ENCODE measurements at places on chromosomes 1 and 21.
A peak's percentile ranks its signal among the peaks of the same experiment; 100 is the strongest.

GRCh38 chr1:43931711-43932660 is 1.6 kb upstream of the ARTN start:
- H3K27me3 ChIP-seq: no peaks in the 10 kb centered on the region
- no peaks in the 10 kb centered on the region for H3K36me3 ChIP-seq
- no peak overlapping the region for H3K27ac ChIP-seq
- no peaks in the 10 kb centered on the region for H3K4me1 ChIP-seq
- no peak overlapping the region for H3K4me3 ChIP-seq

GRCh38 chr1:219298571-219299148 is 125.0 kb downstream of the LYPLAL1 start:
- no peaks in the 10 kb centered on the region for H3K27me3 ChIP-seq
- no peaks in the 10 kb centered on the region for H3K4me1 ChIP-seq
- H3K36me3 ChIP-seq: no peaks in the 10 kb centered on the region
- H3K4me3 ChIP-seq: no peak overlapping the region

GRCh38 chr1:29437946-29438345 is 201.6 kb downstream of the PTPRU start:
- no peak overlapping the region for H3K27ac ChIP-seq
- H3K4me1 ChIP-seq: no peaks in the 10 kb centered on the region
- no peaks in the 10 kb centered on the region for H3K36me3 ChIP-seq
- H3K27me3 ChIP-seq: no peaks in the 10 kb centered on the region
- no peak overlapping the region for H3K4me3 ChIP-seq

GRCh38 chr1:154334079-154335024 is 9.0 kb downstream of the ATP8B2 start:
- no peak for DNase-seq
- peak overlapping the region; percentile 5 for H3K27ac ChIP-seq
- H3K4me1 ChIP-seq: no peaks in the 10 kb centered on the region
- no peaks in the 10 kb centered on the region for H3K36me3 ChIP-seq
- H3K27me3 ChIP-seq: no peaks in the 10 kb centered on the region
- no peak overlapping the region for H3K4me3 ChIP-seq

GRCh38 chr1:12617511-12617900 is 504 bp downstream of the DHRS3 start:
- no peaks in the 10 kb centered on the region for H3K36me3 ChIP-seq
- peak overlapping the region; percentile 70 for H3K4me3 ChIP-seq
- no peaks in the 10 kb centered on the region for H3K27me3 ChIP-seq
- DNase-seq: peak; percentile 38

DNA sequence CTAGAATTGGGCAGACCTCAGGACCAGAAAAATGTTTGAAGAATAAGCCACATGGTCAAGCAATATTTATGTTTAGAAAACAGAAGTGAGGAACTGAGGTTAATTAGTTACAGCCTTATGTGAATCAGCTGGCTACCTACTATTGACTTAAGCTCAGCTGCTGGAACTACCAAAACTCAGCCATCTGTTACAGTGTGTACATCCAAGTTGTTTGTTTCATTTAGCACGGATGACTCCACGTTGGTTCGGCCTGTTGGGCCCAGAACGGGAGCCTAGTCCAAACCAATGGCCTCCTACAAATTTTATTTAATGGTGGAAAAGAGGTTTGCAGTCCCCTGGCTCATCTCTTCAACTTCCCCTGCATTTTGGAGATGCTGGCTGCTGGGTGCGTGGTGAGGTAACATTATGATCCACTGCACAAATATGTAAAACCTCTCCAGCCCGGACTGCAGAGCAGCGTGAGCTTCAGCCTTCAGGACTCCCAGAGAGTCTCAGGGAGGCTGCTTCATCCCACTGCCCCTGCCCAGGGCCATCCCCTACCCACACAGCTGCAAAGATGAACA is 143.4 kb downstream of the ZZZ3 start:
- H3K4me1 ChIP-seq: no peaks in the 10 kb centered on the region
- H3K27me3 ChIP-seq: no peaks in the 10 kb centered on the region
- no peaks in the 10 kb centered on the region for H3K36me3 ChIP-seq
- H3K4me3 ChIP-seq: no peak overlapping the region
- no peak for DNase-seq
- peak overlapping the region; percentile 72 for H3K27ac ChIP-seq

DNA sequence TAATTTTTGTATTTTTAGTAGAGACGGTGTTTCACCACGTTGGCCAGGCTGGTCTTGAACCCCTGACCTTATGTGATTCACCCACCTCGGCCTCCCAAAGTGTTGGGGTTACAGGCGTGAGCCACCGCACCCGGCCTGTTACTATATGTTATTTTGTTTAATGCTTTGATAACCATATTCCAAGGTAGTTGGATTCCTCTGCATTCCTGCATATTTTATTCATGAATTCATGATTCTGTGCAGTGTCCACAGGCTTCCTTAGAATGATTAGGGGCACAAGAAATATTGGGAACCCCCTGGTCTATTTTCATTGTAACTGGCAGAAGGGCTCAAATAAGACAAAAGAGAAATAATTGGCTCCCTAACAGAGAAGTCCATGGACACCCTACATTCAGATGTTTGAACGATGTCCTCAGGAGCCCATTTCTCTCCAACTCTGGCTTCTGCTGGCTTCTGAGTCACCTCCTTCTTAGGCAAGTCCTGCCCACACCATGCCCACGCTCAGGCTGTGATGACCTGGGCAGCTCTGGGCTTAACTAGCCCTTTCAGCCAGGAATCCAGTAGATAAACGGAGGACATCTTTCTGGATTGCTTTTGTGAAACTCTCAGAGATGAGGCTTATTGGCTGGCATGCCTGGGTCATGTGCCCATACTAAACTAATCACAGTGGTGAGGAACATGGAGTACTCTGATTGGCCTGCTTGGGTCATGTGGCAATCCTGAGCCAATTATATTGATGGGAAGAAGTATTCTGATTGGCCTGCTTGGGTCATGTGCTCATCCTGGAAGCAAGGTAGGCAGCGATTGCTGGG is 32.6 kb downstream of the TNFRSF8 start:
- H3K4me1 ChIP-seq: no peaks in the 10 kb centered on the region
- no peak for DNase-seq
- H3K4me3 ChIP-seq: no peak overlapping the region
- H3K27ac ChIP-seq: no peak overlapping the region
- no peaks in the 10 kb centered on the region for H3K27me3 ChIP-seq
- H3K36me3 ChIP-seq: no peaks in the 10 kb centered on the region

DNA sequence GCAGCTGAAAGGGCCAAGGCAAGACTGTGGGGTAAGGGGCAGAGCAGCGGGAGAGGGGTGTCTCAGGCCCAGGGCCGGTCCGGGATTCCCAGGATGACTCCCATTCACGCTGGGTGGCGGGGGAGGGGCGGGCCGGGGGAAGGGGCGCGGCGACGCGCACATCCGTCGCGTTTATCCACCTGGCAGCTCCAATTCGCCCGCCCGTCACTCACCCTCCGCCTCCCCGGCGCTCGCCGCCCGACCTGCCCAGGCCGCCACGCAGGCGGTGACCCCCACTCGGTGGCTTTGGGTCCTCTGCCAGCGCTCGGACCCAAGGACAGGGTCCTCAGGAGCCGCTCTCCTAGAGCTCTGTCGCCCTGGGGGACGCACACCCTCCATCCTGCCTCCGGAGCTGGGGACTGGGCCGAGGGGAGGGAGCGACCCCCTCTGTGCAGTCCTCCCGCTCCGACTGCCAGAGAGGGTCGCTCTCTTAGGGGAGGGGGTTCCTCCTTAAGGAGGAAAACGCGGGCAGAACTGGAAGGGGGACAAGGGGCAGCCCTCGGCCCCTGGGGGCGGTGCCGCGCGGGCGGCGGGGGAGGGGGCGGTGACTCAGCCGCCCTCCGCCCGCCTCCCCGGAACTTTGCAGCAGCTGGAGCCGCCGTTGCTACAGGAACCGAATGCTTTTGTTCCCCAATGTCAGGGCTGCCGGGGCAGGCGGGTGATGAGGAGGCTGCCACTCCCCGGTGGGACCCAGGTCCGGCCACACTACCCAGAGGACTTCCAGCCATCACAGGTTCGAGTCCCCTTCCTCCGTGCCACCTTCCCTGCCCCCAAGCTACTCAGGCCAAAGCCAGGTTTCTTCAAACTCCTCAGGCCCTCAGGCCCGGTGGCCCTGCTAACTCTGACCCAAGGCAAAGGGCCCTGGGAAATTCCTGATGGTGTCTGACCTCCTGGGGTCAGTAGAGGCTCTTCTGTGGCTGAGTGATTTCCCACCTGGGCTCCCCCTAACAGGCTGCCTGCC is 3.4 kb downstream of the ADGRB2 start:
- H3K27me3 ChIP-seq: peaks cover 4% of the 10 kb centered on the region
- H3K4me3 ChIP-seq: peak overlapping the region; percentile 21
- H3K27ac ChIP-seq: no peak overlapping the region
- peaks cover 12% of the 10 kb centered on the region for H3K4me1 ChIP-seq
- H3K36me3 ChIP-seq: no peaks in the 10 kb centered on the region

DNA sequence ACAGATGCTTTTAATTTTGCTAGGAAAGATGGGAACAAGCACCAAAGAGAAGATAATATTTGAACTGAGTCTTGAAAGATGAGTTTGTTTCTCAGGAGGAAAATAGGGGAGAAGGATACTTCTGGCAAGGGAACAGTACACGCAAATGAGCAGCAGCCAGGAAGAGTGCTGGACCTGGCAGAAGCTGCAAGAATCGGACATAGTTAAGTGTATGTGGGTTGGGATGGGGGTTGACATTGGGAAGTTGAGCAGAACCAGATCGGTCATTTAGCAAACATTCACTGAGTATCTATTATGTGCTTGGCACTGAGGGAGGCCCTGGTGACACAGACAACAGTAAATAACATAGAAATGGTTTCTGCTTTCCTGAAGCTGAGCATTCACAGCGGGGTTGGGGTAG is 198.8 kb downstream of the PLPP3 start:
- H3K36me3 ChIP-seq: no peaks in the 10 kb centered on the region
- no peak overlapping the region for H3K4me3 ChIP-seq
- no peak overlapping the region for H3K27ac ChIP-seq
- no peaks in the 10 kb centered on the region for H3K4me1 ChIP-seq

- no peak for DNase-seq
- H3K36me3 ChIP-seq: no peaks in the 10 kb centered on the region
Observed at GRCh38 chr1:51301844-51302162, 28.6 kb downstream of the TTC39A start.

- no peaks in the 10 kb centered on the region for H3K27me3 ChIP-seq
Observed at GRCh38 chr1:236509203-236509602, 14.6 kb upstream of the LGALS8 start.

DNA sequence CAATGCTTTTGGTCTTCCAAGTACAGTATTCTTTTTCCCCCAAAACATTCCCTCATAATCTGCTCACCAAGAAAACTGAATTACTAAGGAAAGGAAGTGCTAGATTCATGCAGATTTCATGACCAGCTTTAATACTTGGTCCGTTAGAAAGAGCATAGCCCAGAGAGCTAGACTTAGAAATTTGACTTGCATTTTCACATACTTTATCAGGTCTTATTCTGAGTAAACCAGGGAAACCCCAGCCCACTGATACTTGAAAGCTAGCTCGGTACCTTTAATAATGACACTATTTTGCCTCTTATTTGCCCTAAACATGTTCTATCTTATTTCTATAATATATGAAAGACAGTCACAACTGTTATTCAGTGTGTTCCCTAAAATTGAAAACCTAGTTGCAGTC is 204.5 kb downstream of the TTLL7 start:
- DNase-seq: no peak
- H3K27me3 ChIP-seq: no peaks in the 10 kb centered on the region

DNA sequence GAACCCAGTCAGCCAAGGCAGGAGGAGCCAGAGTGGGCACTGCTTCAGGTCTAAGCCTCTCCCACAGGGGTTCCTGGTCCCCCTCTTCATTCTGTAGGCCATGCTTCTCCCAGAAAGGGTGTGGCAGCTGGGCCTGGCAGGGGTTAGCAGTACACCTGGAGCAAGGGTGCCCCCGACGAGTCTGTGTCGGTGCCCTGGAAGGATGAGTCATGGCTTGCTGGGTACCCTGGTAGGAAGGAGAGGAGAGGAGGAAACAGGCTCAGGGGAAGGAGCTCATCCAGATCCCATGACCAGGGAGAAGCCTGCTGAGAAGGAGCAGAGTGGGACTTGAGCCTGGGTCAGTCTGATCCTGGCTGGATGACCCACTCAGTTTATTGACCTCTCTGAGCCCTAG is 10.3 kb downstream of the KDF1 start:
- H3K27me3 ChIP-seq: no peaks in the 10 kb centered on the region
- H3K4me1 ChIP-seq: peaks cover 48% of the 10 kb centered on the region
- H3K36me3 ChIP-seq: peaks cover 7% of the 10 kb centered on the region

DNA sequence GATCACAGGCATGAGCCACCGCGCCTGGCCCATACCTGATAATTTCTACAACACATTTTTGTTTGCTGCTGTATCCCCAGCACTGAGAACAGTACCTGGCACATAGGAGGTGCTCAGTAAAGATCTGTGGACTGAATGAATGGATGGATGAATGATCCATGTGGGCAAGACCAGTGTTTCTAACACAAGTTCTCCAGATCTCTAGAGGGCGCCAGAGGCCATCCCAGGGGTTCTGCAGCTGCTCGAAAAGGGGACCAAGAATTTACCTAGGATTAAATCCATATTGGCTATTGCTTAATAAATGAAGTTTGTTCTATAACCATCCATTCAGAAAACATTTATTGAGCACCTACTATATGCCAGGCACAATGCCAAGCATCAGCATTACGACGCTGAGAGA is 167.7 kb downstream of the ACTL8 start:
- no peak for DNase-seq
- no peaks in the 10 kb centered on the region for H3K36me3 ChIP-seq
- no peak overlapping the region for H3K27ac ChIP-seq
- no peaks in the 10 kb centered on the region for H3K4me1 ChIP-seq
- H3K4me3 ChIP-seq: no peak overlapping the region

DNA sequence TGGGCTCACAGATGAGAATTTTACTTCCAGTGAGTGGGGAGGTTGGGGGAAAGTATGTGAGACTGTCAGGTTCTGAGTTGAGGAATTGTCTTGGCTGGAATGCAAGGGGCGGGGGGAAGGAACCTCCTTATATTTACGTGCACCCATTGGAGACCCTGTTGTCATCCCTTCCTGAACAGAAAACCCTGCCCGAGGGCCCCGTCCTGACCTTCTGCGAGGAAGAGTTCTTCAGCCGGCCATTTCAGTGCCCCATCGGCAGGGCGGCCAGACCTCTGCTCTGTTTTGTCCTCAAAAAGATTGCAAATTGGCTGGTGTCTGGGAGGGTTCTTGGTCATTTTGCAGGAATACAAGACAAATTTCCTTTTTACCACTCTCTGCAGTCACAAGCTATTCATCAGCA is 7.1 kb downstream of the KIF26B start:
- no peak for DNase-seq
- no peak overlapping the region for H3K4me3 ChIP-seq
- no peaks in the 10 kb centered on the region for H3K27me3 ChIP-seq

DNA sequence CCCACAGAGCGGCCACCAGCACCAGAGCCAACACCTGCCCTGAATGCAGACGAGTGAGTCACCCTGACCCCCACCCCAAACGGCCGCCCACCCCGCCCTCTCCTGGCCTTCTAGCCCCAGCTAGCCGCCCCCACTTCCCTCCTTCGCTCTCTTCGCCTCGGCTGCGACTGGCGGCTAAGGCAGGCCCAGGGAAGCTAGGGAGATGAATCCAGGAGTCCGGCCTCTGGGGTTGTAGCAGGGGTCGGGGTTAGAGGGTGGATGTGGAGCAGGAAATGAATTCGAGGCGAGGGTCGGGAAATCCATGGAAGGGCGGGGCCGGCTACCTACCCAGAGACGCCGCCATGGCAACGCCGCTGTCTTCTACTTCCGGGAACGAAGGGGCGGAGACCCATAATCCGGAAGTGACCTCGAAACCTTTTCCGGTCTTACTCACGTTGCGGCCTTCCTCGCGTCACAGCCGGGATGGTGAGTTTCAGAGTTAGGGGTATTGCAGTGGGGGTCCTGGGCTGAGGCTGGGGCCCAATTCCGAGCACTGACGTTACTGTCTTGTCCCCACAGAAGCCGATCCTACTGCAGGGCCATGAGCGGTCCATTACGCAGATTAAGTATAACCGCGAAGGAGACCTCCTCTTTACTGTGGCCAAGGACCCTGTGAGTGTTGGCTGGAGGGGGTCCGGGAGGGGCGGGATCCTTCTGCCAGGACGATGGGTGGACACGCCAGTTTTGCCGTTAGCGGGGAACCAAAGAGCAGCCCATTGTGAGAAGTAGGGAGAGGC is at the start of the genes EIF3I and TMEM234:
Gene EIF3I, plus strand, starts transcription at position 428 of the 776 bp plus-strand sequence. Its CDS starts 35 bp downstream, at position 463.
Gene TMEM234, minus strand, starts transcription at position 374 of the 776 bp plus-strand sequence. Its CDS starts 31 bp downstream, at position 343.
- DNase-seq: peak; percentile 94
- H3K27me3 ChIP-seq: no peaks in the 10 kb centered on the region
